GM12892 (cell line): ENCODE measurements at places on chromosomes 6 and 20.

DNA sequence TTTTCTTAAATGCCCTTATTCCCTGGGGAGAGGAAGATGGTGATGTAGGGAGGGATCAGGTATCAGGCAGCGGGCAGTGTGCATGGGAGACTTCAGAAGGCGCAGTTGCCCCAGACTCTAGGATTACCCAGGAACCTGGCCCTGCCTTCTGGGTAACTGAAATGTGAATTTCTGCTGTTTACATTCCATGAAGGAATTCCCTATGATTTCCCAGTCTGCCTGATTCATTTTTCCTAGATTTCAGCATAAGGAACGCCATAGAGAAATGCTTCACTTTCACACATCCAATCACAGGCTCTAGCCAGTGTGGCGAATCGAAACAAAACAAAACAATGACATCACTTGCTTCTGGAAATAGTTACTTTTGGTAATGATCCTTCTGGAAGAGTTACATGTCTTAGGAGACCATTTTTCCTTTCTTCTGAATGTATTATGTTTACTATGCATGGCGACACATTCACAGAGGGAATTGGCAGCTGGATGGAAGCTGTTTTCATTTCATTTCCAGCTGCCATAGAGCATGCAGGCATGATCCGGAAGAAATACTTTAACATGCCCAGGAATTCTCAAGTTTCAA lies 33.3 kb downstream of the LRP11 start:
- DNase-seq = no peak

DNA sequence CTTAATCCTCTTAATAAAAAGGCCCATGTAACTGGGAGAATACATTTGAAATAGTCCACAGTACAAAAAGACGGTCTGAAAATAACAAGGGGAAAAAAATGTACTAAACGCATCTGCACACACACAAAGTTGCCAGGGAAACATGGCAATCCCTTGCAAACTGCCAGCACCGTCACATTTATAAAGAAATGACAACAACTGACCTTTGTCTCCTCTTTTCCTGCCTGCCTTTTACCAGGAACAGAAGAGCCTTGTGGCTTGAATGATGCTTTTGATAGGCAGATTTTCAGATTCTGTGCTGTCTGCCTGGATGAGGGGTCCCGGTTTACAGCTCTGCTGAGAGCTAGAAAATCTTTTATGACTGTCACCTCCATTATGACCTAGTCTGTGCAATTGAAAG lies 308.6 kb upstream of the ZFP64 start:
- DNase-seq = no peak

- DNase-seq = no peak
Measured at GRCh38 chr6:88683734-88684133, 279.7 kb downstream of the RNGTT start.

GRCh38 chr6:167832497-167833395 lies 6.0 kb downstream of the AFDN start:
- no peak for DNase-seq

GRCh38 chr20:42338294-42339201 lies 720.4 kb upstream of the CHD6 start:
- DNase-seq = no peak

- DNase-seq = no peak
Measured at GRCh38 chr6:152637296-152638047, at the start of gene SYNE1. Gene SYNE1, minus strand, starts transcription at chr6:152637362. Its CDS starts 9,031 bp downstream, at chr6:152628331.

DNA sequence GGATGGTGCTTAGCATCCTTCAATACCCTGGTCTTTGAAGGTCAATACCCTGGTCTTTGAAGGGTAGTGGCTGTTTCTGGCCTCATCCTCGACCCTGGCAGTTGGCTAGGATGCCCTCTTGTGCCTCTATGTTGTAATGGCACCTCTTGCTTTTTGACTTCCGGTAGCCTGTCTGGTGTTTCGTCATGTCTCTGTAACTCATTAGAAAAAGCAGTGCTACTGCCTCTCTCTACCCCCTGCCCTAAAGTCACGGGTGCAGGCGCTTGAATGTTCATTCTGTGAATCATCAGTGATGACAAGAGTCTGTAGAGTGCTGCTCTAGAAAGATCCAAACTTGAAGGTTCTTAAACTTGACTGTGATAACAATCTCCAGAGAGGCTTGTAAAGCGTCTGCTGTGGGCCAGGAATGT lies 28.3 kb downstream of the RSPO4 start:
- DNase-seq = no peak

- no peak for DNase-seq
Measured at GRCh38 chr20:13515796-13516558, 122.8 kb downstream of the TASP1 start.

DNA sequence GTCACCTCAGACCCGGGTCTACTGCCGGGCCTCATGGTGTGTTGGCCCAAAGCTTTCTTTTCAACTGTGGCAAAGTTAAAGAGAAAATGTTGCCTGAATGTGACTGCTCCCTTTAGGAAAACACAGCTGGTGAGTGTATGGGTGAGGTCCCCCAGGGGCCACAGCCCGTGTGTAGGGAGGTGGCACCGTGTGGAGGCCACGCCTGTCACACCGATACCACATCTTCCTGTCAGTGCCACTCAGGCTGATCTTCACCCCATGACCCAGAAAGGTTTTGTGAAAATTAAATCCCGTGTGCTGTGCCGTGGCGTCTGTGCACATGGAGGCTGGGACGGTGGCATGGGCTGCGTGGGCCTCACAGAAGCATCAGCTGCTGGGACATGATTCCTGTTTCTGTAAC lies 10.7 kb upstream of the ADRM1 start:
- DNase-seq = no peak

- no peak for DNase-seq
Measured at GRCh38 chr20:15848995-15849610, 724.1 kb downstream of the KIF16B start.
